ENCODE measurements at places on chromosomes 1 and 21. TPM values are rescaled to one million over a fixed set of nuclear protein-coding genes. Genes with fewer than 3 reads are reported as not detected.

DNA sequence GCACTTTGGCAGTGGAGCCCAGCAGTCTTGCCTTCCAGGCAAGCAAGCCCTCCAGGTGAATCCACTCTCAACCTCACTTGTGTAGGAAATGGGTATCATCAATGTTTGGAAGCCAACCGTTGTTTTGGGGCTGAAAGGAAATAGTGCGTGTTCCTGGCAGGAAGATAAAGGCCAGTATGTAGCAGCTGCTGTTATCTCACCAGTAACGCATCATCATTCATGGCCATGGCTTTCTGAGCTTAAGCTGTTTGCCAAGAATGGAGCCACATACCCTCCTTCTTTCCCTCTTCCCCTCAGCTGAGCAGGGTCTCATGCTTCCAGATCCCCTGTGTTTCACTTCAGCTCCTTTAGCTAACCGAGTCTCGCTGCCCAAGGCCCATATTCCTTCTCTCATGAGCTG, 2.2 kb upstream of the PDPN start:
- no peak for DNase-seq

DNA sequence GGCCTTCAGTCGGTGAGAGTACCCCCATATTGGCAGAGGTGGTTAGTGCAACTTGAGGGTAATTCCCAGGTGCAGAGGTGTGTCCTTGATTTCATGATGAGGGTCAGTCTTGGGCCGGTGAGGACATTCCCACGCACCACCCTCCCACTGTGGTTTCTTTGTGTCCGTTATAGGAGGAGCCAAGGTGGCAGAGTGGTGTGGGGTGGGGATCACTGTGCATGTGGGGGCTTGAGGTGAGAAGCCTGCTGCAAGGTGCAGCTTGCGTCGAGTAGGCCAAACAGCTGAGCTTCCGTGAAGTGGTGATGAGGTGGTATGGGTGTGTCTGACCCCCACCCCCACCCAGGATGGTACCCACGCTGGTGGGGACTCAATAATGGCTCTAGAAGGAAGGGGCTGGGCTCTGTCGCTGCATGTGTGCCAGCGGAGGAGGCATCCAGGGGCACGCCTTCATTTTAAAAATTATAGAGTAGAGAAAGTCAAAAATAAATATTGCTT, 6.2 kb downstream of the PTPRF start:
- no peak for DNase-seq

- peak; percentile 16 for DNase-seq
These were observed 299.7 kb downstream of the OLFM3 start for GRCh38 chr1:101697072-101697471.

Gene GNAT2
- total RNA-seq, result not detected

- DNase-seq, result no peak
These were observed 106.8 kb upstream of the FAM78B start for GRCh38 chr1:166273618-166274017.
